ENCODE measurements at places on chromosomes 2 and 18.

DNA sequence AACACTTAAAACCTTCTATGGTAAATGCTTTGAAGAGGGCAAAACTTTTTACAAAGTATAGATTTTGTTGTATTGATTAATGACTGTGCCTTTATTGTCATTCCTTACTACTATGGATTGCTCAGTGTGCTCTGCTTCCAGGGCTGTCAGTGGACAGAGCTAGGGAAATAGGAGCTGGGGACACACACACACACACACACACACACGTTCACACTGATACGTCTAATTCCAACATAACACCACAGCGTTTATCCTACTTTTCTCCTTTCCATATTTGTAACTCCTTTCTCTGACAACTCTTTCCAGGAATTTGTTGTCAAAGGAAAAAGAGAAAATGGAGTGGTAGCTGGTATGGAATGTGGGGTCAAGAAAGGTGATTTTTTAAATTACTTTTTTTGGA, 21.8 kb downstream of the WDR7 start:
- no peak for DNase-seq

GRCh38 chr2:216109962-216110614, 940 bp downstream of the XRCC5 start:
- DNase-seq: no peak

GRCh38 chr18:74895686-74896085, 298.0 kb downstream of the ZNF407 start:
- no peak for DNase-seq

GRCh38 chr18:33818145-33818544, 240.1 kb downstream of the ASXL3 start:
- DNase-seq: no peak

GRCh38 chr2:136637402-136637801, 127.9 kb upstream of the THSD7B start:
- no peak for DNase-seq

GRCh38 chr2:226790431-226790830, 9.2 kb downstream of the IRS1 start:
- no peak for DNase-seq

- no peak for DNase-seq
Measured at GRCh38 chr2:85468096-85468703, 49.7 kb downstream of the SH2D6 start.

DNA sequence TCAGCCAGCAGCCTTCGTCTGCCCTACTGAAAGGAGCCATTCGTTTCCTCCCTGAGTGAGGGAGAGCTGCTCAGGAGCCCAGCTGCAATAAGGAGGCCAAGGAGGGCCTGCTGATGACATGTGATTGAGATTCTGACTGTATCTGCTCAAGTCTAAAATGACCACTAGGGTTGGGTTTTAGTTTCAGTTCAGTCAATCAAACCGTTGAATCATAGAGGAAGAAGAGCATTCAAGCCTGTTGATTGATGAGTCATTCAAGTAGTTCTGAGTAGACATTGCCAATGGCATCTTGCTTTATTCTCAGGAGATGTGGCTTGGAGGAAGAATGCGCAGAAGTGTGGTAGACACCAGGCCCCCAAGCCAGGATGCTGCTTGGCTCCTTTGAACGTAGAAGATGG, 19.9 kb upstream of the BCL2L11 start:
- DNase-seq: no peak

GRCh38 chr2:26001743-26002351, 19.6 kb upstream of the KIF3C start:
- no peak for DNase-seq

- no peak for DNase-seq
Measured at GRCh38 chr2:69067026-69067630, 54.1 kb downstream of the ANTXR1 start.

DNA sequence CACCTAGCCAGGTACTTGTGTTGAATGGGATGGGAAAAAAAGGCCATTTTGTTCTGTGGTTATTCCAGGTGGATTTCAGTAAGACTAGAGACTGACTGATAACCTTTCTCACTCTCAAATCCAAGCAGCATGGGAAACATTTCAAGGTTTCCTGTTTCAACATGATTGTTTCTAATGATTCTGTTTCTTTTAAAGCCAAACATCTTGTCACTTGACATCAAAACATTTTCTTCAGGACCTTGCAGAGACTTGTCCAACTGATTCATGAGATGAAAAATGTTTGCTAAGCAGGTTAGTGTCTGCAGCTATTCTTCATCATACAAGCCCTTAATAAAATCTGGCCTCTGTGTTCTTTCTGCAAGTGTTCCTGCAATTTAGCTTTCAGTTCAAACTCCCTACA, 456.5 kb upstream of the CWC22 start:
- no peak for DNase-seq

GRCh38 chr18:62957885-62958472, 242.6 kb downstream of the PHLPP1 start:
- no peak for DNase-seq

GRCh38 chr2:233350708-233351107, 3.6 kb upstream of the DGKD start:
- peak; percentile 58 for DNase-seq

DNA sequence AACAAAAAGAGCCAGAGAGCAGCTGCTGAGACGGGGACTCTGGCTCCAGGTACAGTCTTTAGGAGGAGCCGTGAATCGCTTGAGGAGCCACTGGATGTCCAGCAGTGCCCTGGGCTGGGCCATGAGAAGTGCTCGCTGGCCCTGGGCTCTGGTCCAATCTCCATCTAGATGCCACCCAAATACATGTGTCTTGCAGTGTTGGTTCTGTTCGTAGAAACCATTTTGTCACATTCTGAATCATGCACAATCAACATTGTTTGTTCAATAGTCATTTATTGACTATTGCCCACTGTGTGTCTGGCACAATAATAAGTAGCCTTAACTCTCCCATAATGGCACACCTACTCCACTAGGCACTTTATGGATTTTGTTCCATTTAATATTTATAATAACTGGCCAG, 26.1 kb downstream of the TYMS start:
- no peak for DNase-seq

DNA sequence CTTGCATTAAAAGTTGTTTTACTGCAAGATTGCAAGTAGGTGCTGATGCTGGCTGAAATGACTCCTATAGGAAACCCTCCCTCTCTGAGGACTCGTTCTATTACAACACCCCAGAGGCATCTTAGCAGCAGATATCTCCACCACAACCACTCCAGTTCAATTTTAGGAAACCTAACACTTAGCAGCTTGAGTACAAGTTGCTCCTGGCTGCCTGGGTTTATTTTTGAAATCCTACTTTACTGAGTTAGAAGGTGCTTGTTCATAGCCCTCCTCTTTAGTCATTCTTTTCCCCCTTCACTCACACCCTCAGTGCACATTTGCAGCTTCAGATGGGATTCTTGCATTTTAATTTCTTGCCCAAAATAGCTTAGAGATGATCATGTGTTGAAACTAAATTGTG, 111.5 kb downstream of the MTCL1 start:
- DNase-seq: no peak

DNA sequence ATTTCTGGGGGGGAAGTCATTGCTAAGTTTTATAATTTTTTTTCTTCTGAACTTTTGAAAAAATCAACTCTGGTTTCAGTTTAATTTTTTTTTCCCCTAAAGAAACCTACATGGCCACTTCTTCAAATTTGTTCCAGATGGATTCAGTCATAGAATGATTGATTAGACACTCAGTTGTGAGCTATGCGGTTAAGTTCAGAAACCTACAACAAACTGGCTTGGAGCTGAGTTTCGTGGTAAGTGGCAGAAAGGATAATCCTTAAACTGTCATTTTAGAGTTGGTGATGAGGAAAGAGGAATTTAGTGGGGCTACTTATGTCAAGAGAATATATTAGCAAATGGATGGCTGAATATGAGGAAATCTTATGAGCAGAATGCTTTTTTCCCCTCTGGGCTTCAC, 23.7 kb downstream of the EFEMP1 start:
- no peak for DNase-seq

GRCh38 chr18:74012954-74013630, 134.5 kb downstream of the FBXO15 start:
- DNase-seq: no peak

GRCh38 chr18:44767807-44768206, 87.1 kb downstream of the SETBP1 start:
- DNase-seq: no peak

- DNase-seq: no peak
Measured at GRCh38 chr2:157662401-157662800, 33.7 kb upstream of the ACVR1C start.

DNA sequence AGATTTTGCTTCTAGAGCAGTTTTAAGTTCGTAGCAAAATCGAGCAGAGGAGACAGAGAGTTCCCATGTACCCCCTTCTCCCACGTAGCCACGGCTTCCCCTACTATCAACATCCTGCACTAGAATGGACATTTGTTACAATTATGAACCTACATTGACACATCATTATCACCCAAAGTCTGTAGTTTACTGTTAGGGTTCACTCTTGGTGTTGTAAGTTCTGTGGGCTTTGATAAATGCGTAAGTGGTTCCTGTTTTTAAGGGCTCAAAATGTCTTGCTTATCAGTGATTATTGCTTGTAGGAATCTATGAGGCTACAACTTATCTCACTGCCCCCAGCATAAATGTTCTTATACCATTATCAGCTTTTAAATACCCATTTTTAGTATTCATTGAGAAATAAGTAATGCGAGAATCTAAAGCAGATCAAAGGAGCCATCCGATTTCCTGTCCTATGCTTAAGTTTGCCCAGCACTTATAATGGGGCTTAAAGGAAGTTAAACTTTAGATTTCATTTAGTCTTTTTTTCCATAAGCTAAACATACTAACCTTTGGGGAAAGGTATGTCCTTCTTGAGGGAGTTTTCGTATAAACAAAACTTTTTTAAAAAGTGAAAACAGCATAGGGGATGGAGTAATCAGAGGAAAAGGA, 118.7 kb downstream of the HAUS1 start:
- no peak for DNase-seq

DNA sequence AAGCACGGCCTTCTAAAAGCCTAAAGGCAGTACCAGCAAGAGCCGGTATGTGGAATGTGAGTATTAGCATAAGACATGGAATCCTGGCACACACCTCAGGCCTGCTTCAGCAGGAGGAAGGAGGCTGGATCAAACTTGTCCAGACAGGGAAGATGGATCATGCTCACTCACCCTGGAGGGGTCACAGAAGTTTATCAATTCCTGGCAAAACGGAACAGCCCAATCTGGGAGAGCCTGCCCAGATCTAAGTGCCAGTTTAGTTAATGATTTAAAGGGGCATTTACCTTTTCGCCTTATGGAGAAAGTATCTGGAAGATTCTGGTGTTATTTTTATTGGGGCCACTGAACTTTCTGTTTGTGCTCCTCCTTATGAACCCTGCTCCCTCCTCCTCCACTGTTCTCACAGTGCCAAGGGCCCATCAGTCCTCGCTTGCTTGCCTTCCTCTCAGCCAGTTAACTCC, 58.3 kb upstream of the NFE2L2 start:
- peak; percentile 48 for DNase-seq

GRCh38 chr2:201223089-201224073, 37.0 kb upstream of the CASP8 start:
- no peak for DNase-seq

- no peak for DNase-seq
Measured at GRCh38 chr18:61876899-61877298, 15.9 kb downstream of the RNF152 start.

- DNase-seq: no peak
Measured at GRCh38 chr2:53210538-53210937, 557.1 kb upstream of the CHAC2 start.

DNA sequence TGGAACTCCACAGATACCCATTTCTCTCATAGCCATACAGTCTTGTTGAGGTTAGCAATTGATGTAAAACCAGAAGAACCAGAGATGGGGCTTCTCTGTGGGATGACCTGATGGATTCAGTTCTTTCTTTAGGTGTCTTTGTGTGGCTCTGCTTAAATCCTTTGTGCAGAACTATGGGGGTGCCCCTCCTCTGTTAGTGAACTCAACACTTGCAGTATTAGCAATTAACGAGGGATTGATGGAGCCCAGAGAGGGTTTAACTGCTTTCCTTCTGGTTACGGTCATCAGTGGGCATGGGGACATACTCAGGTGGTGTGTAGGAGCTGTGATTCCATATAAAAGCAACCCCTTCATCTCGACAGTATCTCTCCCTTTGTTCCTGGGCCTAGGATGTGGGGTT, 406.8 kb upstream of the FAM98A start:
- no peak for DNase-seq

DNA sequence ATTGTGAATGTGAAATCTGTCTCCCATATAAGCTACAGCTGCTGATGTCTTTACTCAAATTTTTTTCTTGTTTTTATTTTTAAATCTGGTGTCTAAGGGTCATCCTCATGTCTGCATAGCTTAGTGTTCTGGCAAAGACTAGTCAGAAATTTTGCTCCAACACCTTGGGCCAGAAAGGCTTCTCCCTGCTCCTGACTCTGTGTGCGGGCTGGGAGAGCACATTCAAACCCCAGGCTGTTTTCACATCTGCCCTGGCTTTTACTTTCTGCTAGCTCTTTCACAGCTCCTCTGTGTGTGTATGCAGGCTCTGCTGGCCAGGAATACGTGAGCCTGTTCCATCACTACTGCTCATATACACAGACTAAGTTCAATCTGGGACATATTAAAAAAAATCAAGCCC, 102.9 kb upstream of the RIOK3 start:
- no peak for DNase-seq

DNA sequence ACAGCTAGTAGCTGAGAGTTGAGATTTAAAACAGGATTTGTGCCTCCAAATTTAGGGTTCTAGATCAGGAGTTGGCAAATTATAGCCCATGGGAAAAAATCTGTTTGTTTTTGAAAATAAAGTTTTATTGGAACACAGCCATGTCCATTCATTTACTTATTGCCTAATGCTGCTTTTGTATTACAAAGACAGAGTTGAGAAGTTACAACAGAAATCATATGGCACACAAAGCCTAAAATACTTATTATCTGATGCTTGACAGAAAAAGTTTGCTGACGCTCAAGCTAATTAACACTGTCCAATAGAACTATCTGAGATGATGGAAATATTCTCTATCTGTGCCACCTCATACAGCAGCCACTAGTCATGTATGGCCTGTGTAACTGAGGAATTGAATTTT, 229.1 kb upstream of the RASGRP3 start:
- DNase-seq: no peak

- peak; percentile 40 for DNase-seq
Measured at GRCh38 chr18:49709347-49709690, 104.0 kb downstream of the ACAA2 start.
